Left ventricle myocardium inferior (tissue), 1 donor: ENCODE measurements at places on chromosomes 11 and 22. TPM values are rescaled to one million over a fixed set of nuclear protein-coding genes. Genes with fewer than 3 reads are reported as not detected.
A peak's percentile ranks its signal among the peaks of the same experiment; 100 is the strongest.

GRCh38 chr22:30024231-30024630 lies 56.0 kb upstream of the HORMAD2 start:
- no peaks in the 10 kb centered on the region for H3K27me3 ChIP-seq
- no peak overlapping the region for H3K4me3 ChIP-seq
- DNase-seq: no peak
- H3K36me3 ChIP-seq: peaks cover 71% of the 10 kb centered on the region
- H3K4me1 ChIP-seq: peaks cover 40% of the 10 kb centered on the region

DNA sequence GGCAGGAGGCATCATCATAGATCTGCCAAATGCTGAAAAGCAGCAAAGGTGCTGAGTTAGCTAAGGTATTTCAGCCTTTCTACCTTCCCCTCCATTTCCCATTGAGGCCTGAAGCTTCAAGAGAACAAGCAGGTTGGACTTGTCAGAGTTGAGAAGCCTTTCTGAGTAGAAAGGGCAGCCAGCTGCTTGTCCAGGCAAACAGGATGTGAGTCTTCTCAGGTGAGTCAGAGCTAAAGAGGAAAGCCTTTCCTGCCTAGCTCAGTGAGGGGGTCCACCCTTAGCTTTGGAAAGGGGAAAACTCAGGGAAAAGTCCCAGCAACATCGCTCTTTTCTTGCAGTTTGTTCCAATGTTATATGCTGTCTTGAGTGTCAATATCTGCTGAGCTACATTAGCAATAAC lies 13.2 kb upstream of the MPZL2 start:
- H3K4me3 ChIP-seq: no peak overlapping the region
- H3K4me1 ChIP-seq: no peaks in the 10 kb centered on the region
- peaks cover 13% of the 10 kb centered on the region for H3K27me3 ChIP-seq
- no peak for DNase-seq

DNA sequence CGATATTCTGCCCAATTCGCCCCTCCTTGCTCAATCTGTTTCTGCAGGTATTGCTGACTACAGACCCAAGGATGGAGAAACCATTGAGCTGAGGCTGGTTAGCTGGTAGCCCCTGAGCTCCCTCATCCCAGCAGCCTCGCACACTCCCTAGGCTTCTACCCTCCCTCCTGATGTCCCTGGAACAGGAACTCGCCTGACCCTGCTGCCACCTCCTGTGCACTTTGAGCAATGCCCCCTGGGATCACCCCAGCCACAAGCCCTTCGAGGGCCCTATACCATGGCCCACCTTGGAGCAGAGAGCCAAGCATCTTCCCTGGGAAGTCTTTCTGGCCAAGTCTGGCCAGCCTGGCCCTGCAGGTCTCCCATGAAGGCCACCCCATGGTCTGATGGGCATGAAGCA lies 9.2 kb upstream of the SLC35E4 start:
- DNase-seq: no peak
- H3K4me1 ChIP-seq: peaks cover 16% of the 10 kb centered on the region
- no peak overlapping the region for H3K27ac ChIP-seq

GRCh38 chr11:95728790-95729189 lies 60.8 kb downstream of the FAM76B start:
- H3K4me1 ChIP-seq: no peaks in the 10 kb centered on the region
- H3K27ac ChIP-seq: no peak overlapping the region
- H3K4me3 ChIP-seq: no peak overlapping the region
- no peaks in the 10 kb centered on the region for H3K27me3 ChIP-seq

DNA sequence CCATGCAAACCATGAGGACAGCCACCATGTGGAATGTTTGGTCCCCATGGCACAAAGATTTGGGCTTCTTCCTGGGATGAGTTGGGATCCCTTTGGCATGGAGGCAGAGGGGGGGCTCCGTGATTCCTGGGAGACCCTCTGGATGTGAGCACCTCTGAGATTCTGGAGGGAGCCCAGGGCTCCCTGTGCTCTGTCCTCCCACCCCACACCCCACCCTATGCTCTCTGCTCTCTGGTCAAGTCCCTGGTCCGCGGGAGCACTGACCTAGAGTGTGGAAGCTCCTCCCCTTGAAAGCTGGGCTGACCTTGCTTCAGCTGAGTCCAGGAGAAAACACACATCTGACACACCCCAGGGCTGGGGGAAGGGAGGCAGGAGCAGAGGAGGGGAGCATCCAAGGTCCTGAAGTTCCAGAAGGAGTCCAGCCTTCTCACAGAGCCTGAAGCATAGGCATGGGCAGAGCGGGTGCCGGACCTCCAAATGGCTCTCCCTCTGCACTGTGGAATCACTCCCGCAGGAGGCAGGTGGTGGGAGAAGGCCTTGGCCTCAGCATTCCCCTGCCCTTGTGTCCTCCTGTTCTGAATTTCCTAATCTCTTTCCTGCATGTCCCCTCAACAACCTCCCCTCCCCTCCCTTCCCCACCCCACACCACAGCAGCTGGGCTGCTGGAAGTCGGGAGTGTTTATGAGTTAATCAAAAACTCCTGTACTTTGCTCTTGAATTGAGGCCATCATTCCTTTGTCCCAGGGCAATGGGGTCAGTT lies 25.7 kb upstream of the OAF start:
- DNase-seq: peak; percentile 82
- H3K4me3 ChIP-seq: peak overlapping the region; percentile 45
- H3K4me1 ChIP-seq: peaks cover 66% of the 10 kb centered on the region
- peaks cover 9% of the 10 kb centered on the region for H3K27me3 ChIP-seq

- H3K4me3 ChIP-seq: peak overlapping the region; percentile 28
- H3K4me1 ChIP-seq: peaks cover 61% of the 10 kb centered on the region
- no peak for DNase-seq
- no peaks in the 10 kb centered on the region for H3K27me3 ChIP-seq
- H3K36me3 ChIP-seq: no peaks in the 10 kb centered on the region
These were observed 28.8 kb downstream of the YAP1 start for GRCh38 chr11:102139081-102139498.

- H3K4me1 ChIP-seq: no peaks in the 10 kb centered on the region
- H3K4me3 ChIP-seq: no peak overlapping the region
- peaks cover 92% of the 10 kb centered on the region for H3K27me3 ChIP-seq
- no peak for DNase-seq
- H3K36me3 ChIP-seq: no peaks in the 10 kb centered on the region
These were observed 23.3 kb upstream of the EIF3D start for GRCh38 chr22:36552289-36552688.

- H3K27ac ChIP-seq: no peak overlapping the region
- H3K4me1 ChIP-seq: peaks cover 7% of the 10 kb centered on the region
- no peaks in the 10 kb centered on the region for H3K27me3 ChIP-seq
These were observed 30.5 kb downstream of the CDPF1 start for GRCh38 chr22:46219636-46220035.

GRCh38 chr22:27468712-27469111 lies 332.8 kb downstream of the MN1 start:
- H3K36me3 ChIP-seq: no peaks in the 10 kb centered on the region
- H3K27ac ChIP-seq: no peak overlapping the region
- no peaks in the 10 kb centered on the region for H3K4me1 ChIP-seq
- no peak for DNase-seq
- H3K4me3 ChIP-seq: no peak overlapping the region

- H3K4me1 ChIP-seq: no peaks in the 10 kb centered on the region
- no peaks in the 10 kb centered on the region for H3K36me3 ChIP-seq
- H3K27me3 ChIP-seq: peaks cover 22% of the 10 kb centered on the region
- peak overlapping the region; percentile 77 for H3K27ac ChIP-seq
These were observed 42.2 kb upstream of the FBLN1 start for GRCh38 chr22:45460288-45461109.

DNA sequence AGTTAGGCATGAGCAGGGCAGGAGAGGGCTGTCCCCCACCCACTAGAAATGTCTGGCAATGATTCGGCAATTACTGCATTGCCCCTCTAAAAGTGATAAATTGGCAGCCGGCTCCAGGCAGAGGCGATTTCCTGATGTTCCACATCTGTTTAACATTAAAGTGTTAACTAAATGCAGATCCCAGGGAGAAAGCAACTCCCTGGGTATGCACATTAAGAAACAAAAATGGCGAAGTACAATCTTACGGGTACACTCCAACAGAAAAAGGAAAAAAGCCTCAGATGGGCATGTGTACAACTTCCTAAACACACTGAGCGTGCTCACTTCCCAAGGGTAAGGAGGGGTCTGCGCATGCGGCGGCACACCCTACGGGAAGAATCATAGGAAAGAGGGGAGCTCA lies 314.4 kb downstream of the CASP12 start:
- DNase-seq: no peak
- H3K36me3 ChIP-seq: no peaks in the 10 kb centered on the region
- H3K4me1 ChIP-seq: no peaks in the 10 kb centered on the region
- H3K27ac ChIP-seq: no peak overlapping the region
- no peak overlapping the region for H3K4me3 ChIP-seq

DNA sequence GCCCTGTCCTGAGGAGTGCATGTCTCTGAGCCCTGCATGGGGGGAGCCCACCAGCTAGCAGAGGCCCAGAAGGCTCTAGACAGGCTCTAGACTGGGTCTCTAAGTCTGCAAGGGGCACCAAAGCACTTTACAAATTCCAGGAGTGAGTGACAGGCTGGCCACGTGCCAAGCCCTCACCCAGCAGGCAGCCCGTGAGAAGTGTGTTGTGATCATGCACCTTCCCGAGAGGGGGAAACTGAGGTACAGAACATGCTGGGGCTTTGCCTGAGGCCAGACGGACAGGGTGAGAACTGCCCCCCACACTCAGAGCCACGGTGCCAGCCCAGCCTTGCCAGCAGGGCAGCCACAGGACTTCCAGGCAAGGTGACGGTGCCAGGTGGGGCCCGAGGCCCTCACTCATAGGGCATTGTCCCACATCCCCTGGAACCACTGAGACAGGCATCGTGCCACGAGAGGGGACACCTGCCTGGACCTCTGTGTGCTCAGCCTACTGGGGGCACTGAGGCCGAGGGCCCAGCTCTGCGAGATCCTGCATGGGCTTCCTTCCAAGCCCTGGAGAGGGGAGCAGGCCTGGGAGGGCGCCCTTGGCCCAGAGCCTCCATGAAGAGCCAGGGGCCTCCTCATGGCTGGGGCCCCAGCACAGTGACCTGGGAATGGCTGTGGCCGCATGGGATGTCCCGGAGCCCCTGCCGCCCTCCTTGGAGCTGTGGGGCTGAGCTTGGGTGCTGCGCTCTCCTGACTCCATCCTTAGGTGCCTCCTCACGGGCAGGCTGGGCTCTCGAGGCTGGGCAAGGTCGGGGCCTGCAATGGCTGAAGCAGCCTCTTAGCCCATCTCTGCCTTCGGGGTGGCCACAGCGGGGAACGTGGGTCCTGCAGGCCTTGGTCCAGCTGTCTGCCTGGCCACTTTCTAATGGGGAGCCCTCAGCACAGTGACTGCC lies 121.5 kb downstream of the KCNQ1OT1 start:
- H3K36me3 ChIP-seq: peaks cover 2% of the 10 kb centered on the region
- peaks cover 49% of the 10 kb centered on the region for H3K4me1 ChIP-seq
- no peaks in the 10 kb centered on the region for H3K27me3 ChIP-seq
- no peak overlapping the region for H3K27ac ChIP-seq

- peaks cover 58% of the 10 kb centered on the region for H3K4me1 ChIP-seq
- no peak for DNase-seq
- no peaks in the 10 kb centered on the region for H3K36me3 ChIP-seq
- H3K27me3 ChIP-seq: no peaks in the 10 kb centered on the region
- H3K27ac ChIP-seq: no peak overlapping the region
These were observed 202.9 kb downstream of the DBX1 start for GRCh38 chr11:19957294-19957943.

GRCh38 chr11:63767565-63768236 lies 874 bp downstream of the ZFTA start:
- peak; percentile 63 for DNase-seq
- H3K27ac ChIP-seq: peak overlapping the region; percentile 91
- no peaks in the 10 kb centered on the region for H3K27me3 ChIP-seq
- no peaks in the 10 kb centered on the region for H3K36me3 ChIP-seq
- H3K4me1 ChIP-seq: peaks cover 66% of the 10 kb centered on the region

DNA sequence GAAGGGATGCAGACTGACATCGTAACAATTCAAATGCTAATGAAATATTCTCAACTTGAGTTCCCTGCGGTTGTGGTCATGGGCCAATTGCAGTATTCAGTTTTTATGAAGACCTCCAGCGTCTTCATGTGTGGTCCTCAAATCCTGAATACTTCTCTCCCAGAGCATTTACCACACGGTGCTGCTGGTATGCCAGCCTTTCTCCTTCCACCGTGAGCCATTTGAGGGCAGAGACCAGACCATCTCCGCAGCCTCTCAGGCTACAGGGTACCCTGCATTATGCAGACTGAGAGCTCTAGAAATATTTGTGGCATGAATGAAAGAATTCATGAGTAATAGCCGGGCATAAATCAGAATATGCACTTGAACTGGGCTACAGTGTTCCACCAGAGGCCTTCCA lies 289.7 kb downstream of the ST3GAL4 start:
- no peak overlapping the region for H3K27ac ChIP-seq
- no peaks in the 10 kb centered on the region for H3K4me1 ChIP-seq
- H3K36me3 ChIP-seq: no peaks in the 10 kb centered on the region
- peaks cover 39% of the 10 kb centered on the region for H3K27me3 ChIP-seq

GRCh38 chr22:37865510-37865909 lies 16.3 kb downstream of the EIF3L start:
- peaks cover 27% of the 10 kb centered on the region for H3K4me1 ChIP-seq
- peaks cover 90% of the 10 kb centered on the region for H3K36me3 ChIP-seq
- no peak overlapping the region for H3K4me3 ChIP-seq
- H3K27me3 ChIP-seq: no peaks in the 10 kb centered on the region
- no peak for DNase-seq

GRCh38 chr11:7605186-7605943 lies 67.9 kb downstream of the CYB5R2 start:
- H3K4me3 ChIP-seq: no peak overlapping the region
- H3K27me3 ChIP-seq: no peaks in the 10 kb centered on the region
- no peak for DNase-seq
- H3K27ac ChIP-seq: no peak overlapping the region
- peaks cover 7% of the 10 kb centered on the region for H3K36me3 ChIP-seq
- H3K4me1 ChIP-seq: peaks cover 13% of the 10 kb centered on the region

GRCh38 chr11:102582140-102582539 lies 43.0 kb downstream of the MMP20 start:
- no peaks in the 10 kb centered on the region for H3K27me3 ChIP-seq
- H3K36me3 ChIP-seq: no peaks in the 10 kb centered on the region
- no peaks in the 10 kb centered on the region for H3K4me1 ChIP-seq
- H3K27ac ChIP-seq: no peak overlapping the region
- no peak overlapping the region for H3K4me3 ChIP-seq
- no peak for DNase-seq

DNA sequence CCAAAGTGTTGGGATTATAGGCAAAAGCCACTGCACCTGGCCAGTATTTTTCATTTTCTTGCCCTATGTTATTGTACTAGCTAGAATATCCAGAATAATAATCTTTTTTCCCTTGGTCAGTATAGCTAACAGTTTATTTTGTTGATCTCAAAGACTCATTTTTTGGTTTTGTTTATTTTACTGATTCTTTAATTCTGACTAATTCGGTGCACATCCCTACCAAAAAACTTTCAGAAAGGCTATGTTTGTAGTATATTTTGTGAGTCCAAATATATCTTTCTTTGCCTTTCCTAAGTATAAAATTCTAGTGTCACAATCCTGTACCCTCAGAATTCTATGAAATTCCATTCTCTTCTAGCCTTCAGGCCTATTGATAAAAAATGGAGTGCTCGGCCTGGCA lies 84.3 kb downstream of the PHF21A start:
- H3K27ac ChIP-seq: no peak overlapping the region
- H3K27me3 ChIP-seq: no peaks in the 10 kb centered on the region
- H3K4me3 ChIP-seq: no peak overlapping the region
- H3K36me3 ChIP-seq: no peaks in the 10 kb centered on the region

GRCh38 chr11:61828379-61828628 lies 204 bp downstream of the FADS2 start:
- H3K4me1 ChIP-seq: peaks cover 65% of the 10 kb centered on the region
- H3K4me3 ChIP-seq: peak overlapping the region; percentile 73
- H3K27me3 ChIP-seq: no peaks in the 10 kb centered on the region

KCNK4 gene
- total RNA-seq: not detected

CDC42EP2 gene
- total RNA-seq: 11.3 TPM

GGTLC3 gene
- total RNA-seq: not detected

SRRD gene
- 23.5 TPM for total RNA-seq

CYB5R2 gene
- 1.8 TPM for total RNA-seq
